ENCODE measurements at places on chromosomes 7 and 10.

GRCh38 chr10:91632671-91633550 is at the start of gene PPP1R3C:
Gene PPP1R3C (minus strand): TSS chr10:91633071. CDS start chr10:91632969, 102 bp downstream.
- peak; percentile 66 for DNase-seq

- DNase-seq: no peak
Observed at GRCh38 chr10:103824281-103824680, 31.1 kb downstream of the SH3PXD2A start.

GRCh38 chr7:36546331-36546730 is 156.7 kb downstream of the ANLN start:
- no peak for DNase-seq

DNA sequence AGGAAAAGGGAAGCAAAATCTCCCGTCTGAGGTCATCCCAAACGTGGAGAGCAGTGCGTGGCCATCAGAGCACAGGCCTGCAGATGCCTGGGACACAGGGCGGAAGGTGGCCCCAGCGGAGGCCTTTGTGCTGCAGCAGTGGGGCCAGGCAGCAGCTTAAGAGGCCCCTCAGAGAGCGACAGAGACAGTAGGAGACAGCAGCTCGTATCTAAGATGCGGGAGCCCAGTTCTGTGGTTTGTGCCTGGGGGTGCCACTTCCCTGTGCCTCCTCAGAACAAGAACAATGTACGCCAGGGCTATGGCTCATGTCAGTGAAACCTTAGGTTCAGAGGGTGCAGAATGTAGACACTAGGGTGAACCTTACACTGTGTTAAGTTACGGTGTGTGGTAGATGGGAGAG is 316.6 kb upstream of the AKR1E2 start:
- DNase-seq: no peak
